ENCODE measurements at places on chromosomes 13 and 19. TPM values are rescaled to one million over a fixed set of nuclear protein-coding genes. Genes with fewer than 3 reads are reported as not detected.

- H3K4me3 ChIP-seq: no peak overlapping the region
- no peaks in the 10 kb centered on the region for H3K36me3 ChIP-seq
- no peak for DNase-seq
Measured at GRCh38 chr13:37534676-37535075, 63.9 kb downstream of the POSTN start.

DNA sequence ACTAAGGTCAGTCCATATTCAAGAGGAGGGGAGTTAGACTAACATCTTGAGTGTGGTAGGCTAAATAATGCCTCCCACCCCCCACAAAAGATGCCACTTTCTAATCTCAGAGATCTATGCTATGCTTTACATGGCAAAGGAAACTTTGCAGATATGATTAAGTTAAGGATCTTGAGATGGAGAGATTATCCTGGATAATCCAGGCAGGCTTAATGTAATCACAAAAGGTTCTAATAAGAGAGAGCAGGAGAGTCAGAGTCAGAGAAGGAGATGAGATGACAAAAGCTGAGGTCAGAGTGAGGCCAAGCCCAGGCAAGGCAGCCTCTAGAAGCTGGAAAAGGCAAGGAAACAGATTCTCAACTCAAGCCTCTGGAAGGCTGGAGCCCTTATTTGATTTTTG lies 1011.6 kb downstream of the PCDH9 start:
- H3K27ac ChIP-seq: no peak overlapping the region
- no peaks in the 10 kb centered on the region for H3K4me1 ChIP-seq

- DNase-seq: peak; percentile 51
- H3K4me1 ChIP-seq: peaks cover 93% of the 10 kb centered on the region
- peaks cover 11% of the 10 kb centered on the region for H3K36me3 ChIP-seq
- no peaks in the 10 kb centered on the region for H3K27me3 ChIP-seq
Measured at GRCh38 chr13:30148171-30148754, 159.1 kb downstream of the KATNAL1 start.

DNA sequence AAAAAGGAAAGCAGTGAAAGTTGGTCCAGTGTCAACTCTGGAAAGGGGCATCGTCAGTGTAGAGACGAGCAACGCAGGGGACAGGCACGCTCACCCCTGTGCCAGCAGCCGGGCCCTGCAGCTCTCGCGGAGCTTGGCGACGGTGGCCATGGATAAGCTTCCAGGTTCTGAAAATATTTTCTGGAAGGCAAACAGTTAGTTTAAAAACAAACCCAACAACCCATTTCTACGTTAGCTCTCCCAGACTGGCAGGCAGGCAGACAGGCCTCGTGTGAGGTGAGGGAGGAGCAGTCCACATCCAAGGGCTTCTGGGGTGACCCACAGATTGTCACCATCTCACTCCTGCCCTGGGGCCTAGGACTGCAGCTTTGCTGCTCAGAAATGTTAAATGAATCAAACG lies 27.4 kb downstream of the LAMP1 start:
- H3K36me3 ChIP-seq: peaks cover 29% of the 10 kb centered on the region
- H3K27me3 ChIP-seq: no peaks in the 10 kb centered on the region
- H3K4me1 ChIP-seq: no peaks in the 10 kb centered on the region
- H3K4me3 ChIP-seq: no peak overlapping the region

DNA sequence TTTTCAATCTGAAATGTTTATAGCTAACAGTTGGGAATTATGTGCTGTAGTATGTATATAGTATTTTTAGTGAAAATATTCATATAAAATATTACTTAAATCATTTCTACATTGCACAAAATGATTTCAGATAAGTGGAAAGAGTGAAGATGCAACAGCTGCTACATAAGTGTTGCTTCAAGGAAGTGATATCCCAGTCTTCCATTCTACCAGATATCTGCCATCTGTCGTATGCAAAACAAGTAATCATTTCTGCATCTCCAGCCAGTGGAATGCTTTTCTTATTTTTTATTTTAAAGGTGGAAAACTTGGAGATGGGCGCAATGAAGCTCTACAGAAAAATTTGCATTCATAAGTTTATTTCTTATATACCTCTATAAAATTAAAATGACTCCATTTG lies 152.5 kb upstream of the MAB21L1 start:
- H3K4me1 ChIP-seq: no peaks in the 10 kb centered on the region
- H3K4me3 ChIP-seq: no peak overlapping the region
- no peak overlapping the region for H3K27ac ChIP-seq
- no peaks in the 10 kb centered on the region for H3K36me3 ChIP-seq
- DNase-seq: no peak

DNA sequence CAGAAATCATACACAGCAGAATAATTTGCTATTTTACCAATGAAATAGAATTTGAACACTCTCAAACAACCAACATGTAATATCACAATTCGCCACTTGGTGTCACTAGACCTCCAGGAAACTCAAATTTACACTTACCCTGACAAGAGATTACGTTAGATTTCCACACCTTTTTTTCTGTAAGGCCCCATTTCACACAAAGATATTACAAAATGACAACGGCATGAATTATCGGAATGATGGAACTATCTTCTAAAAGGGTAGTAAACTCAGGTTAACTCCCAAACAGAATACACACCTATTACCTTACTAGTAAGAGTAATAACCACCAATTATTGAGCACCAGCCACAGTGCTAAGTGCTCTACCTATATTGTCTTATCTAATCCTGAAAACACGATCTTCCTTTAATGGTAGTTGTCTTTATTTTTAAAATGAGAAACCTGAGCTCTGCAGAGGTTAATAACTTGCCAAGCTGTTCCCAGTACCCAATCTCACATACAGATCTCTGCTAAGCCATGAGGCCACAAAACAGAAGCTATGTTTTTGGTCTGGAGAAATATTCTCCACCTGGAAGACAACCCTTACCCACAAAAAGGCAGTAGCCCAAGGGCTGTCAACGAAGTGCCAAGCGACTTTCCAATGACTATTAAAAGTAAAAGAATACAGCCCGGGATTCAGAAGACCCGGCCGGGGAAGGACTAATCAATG lies 152.4 kb downstream of the DCLK1 start:
- H3K4me3 ChIP-seq: no peak overlapping the region
- peaks cover 5% of the 10 kb centered on the region for H3K27me3 ChIP-seq
- H3K4me1 ChIP-seq: no peaks in the 10 kb centered on the region

DNA sequence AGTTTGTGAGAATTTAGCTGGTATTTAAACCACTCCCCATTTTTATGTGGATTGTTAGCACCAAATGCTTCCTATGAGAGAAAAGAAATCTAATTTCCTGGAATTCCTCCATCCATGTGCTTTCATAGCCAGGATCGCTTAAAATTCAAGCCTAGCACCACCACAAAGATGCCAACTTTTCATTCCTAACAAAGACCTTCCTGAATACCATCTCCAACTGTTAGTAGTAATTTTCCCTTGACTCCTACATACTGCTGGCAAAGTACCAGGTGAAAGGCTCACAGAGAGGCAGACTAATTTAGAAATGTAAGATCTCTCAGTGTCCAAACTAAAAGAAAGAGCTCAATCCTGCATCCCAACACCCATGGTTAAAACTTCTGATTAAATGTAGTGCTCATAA lies 386.3 kb downstream of the KCTD12 start:
- no peak overlapping the region for H3K4me3 ChIP-seq
- no peak for DNase-seq
- H3K27ac ChIP-seq: no peak overlapping the region
- peaks cover 8% of the 10 kb centered on the region for H3K27me3 ChIP-seq
- no peaks in the 10 kb centered on the region for H3K4me1 ChIP-seq
- no peaks in the 10 kb centered on the region for H3K36me3 ChIP-seq

DNA sequence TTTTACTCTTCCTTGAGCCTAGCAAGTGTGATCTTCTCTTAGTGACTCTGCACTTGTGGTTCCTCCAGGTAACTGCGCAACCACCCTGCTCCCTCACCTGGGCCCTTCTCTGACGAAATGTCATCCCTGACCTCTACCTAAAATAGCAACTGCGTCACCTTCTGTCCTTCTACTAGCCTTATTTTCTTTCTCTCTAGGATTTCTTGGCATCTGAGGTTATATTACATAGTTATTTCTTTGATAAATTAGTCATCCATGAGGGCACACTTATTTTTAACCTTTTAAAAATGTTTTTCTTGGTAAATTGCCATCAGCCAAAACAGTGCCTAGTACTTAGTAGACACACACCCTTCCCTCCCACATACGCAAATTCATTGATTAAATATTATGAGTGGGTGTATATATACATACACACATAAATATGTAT lies 355.5 kb downstream of the ENOX1 start:
- no peak overlapping the region for H3K27ac ChIP-seq
- H3K4me3 ChIP-seq: no peak overlapping the region
- no peak for DNase-seq
- no peaks in the 10 kb centered on the region for H3K4me1 ChIP-seq
- no peaks in the 10 kb centered on the region for H3K36me3 ChIP-seq

DNA sequence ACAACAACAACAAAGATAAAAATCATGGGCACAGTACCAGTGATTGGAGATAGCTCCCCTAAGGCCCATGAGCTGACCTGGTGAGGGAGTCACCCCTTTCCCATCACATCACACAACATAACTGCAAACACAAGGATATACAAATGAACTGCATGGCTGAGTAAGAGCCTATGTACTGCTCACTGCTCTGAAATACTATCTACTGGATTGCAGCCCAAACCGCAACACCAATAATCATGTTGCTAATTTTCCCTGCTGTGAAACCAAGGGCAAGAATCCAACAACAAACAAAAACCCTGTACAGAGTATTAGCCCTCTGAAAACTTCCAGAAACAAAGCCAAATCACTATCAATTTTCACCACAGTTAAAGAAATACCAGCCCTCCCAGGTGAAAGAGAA lies 1893.2 kb downstream of the PCDH9 start:
- H3K27ac ChIP-seq: no peak overlapping the region
- DNase-seq: no peak
- no peaks in the 10 kb centered on the region for H3K36me3 ChIP-seq
- H3K27me3 ChIP-seq: no peaks in the 10 kb centered on the region

DNA sequence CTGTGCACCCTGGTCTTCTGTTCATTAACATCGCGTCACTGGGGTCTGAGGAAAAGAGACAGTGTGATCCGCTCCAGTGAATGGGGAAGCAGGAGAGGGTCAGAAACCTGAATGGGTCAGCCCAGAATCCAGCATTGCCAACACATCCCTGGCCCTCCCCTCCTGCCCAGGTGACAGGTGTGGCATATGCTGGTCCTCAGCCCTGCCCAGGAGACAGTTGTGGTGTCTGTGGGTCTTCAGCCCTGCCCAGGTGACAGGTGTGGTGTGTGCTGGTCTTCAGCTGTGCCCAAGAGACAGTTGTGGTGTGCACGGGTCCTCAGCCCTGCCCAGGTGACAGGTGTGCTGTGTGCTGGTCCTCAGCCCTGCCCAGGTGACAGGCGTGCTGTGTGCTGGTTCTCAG lies 8.0 kb downstream of the TFDP1 start:
- no peak for DNase-seq
- no peak overlapping the region for H3K27ac ChIP-seq
- H3K4me1 ChIP-seq: peaks cover 12% of the 10 kb centered on the region
- H3K27me3 ChIP-seq: no peaks in the 10 kb centered on the region

DNA sequence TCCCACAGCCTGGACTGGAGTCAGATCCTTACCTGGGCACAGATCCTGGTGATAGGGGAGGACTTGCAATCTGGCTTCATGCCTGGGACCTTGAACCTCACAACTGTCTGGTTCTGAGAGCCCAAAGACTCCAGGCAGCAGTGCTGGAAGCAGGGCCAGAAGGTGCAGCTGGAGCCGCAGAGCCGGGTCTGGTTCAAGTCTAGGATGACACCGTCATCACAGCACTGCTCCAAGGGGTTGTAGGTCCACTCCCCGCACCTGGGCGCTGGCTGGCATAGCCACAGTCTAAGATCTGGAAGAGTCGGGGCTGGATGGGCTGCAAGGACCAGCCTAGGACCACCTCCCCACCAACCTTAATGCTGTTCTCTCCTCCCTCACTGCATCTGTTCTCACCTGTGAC lies 677 bp downstream of the IGFL4 start:
- H3K27ac ChIP-seq: no peak overlapping the region
- no peak for DNase-seq
- H3K36me3 ChIP-seq: no peaks in the 10 kb centered on the region
- H3K27me3 ChIP-seq: peaks cover 36% of the 10 kb centered on the region
- H3K4me1 ChIP-seq: no peaks in the 10 kb centered on the region

GRCh38 chr19:10766049-10766623 lies 48.3 kb downstream of the DNM2 start:
- no peak overlapping the region for H3K27ac ChIP-seq
- H3K4me3 ChIP-seq: no peak overlapping the region
- peaks cover 22% of the 10 kb centered on the region for H3K36me3 ChIP-seq
- peaks cover 45% of the 10 kb centered on the region for H3K4me1 ChIP-seq

- H3K4me1 ChIP-seq: peaks cover 11% of the 10 kb centered on the region
- DNase-seq: no peak
- no peak overlapping the region for H3K27ac ChIP-seq
- no peak overlapping the region for H3K4me3 ChIP-seq
Measured at GRCh38 chr19:44603201-44603945, 10.0 kb upstream of the IGSF23 start.

- no peak overlapping the region for H3K4me3 ChIP-seq
- no peaks in the 10 kb centered on the region for H3K27me3 ChIP-seq
- no peaks in the 10 kb centered on the region for H3K4me1 ChIP-seq
- DNase-seq: no peak
Measured at GRCh38 chr19:48354332-48354992, 9.3 kb downstream of the TMEM143 start.

GRCh38 chr19:17658240-17658639 lies 29.9 kb downstream of the UNC13A start:
- no peaks in the 10 kb centered on the region for H3K36me3 ChIP-seq
- DNase-seq: no peak
- no peak overlapping the region for H3K4me3 ChIP-seq

DNA sequence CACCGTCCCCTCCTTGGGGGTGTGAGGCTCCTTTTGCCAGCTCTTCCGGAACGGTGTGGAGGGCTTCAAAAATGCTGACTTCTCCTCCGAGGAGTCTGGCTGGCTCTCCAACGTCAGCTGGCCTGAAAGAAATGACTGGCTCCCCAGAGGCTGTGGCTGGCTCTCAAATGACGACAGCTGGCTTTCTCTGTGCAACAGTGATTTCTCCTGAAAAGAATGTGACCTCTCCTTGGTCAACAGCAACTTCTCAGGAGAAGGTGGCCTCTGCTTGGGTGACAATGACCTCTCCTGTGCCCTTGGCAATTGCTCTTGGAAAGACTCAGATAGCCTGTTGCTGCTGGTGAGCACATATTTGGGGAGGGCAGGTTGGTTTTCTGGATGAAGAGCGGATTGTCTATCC lies 29.2 kb downstream of the ONECUT3 start:
- H3K27ac ChIP-seq: no peak overlapping the region
- no peak overlapping the region for H3K4me3 ChIP-seq
- peaks cover 2% of the 10 kb centered on the region for H3K4me1 ChIP-seq
- H3K27me3 ChIP-seq: peaks cover 38% of the 10 kb centered on the region

GRCh38 chr19:5103061-5103701 lies 134.3 kb downstream of the KDM4B start:
- DNase-seq: no peak
- H3K27ac ChIP-seq: no peak overlapping the region
- no peaks in the 10 kb centered on the region for H3K27me3 ChIP-seq
- H3K4me1 ChIP-seq: no peaks in the 10 kb centered on the region

LIM2 gene
- not detected for total RNA-seq

ZNF829 gene
- total RNA-seq: 7.1 TPM

PTH2 gene
- total RNA-seq: not detected

ADGRE1 gene
- 6.5 TPM for total RNA-seq

SOHLH2 gene
- total RNA-seq: not detected

CASP14 gene
- not detected for total RNA-seq

ZNF837 gene
- 2.5 TPM for total RNA-seq

KLK3 gene
- not detected for total RNA-seq

PLVAP gene
- not detected for total RNA-seq

PGLYRP2 gene
- total RNA-seq: 0.14 TPM

RFPL4A gene
- not detected for total RNA-seq

Data from activated CD4-positive, alpha-beta T cell treated with anti-CD3 and anti-CD28 coated beads for 36 hours (primary cell).